Gastroesophageal sphincter (tissue), 4 donors: ENCODE measurements at places on chromosomes 6 and 20.

DNA sequence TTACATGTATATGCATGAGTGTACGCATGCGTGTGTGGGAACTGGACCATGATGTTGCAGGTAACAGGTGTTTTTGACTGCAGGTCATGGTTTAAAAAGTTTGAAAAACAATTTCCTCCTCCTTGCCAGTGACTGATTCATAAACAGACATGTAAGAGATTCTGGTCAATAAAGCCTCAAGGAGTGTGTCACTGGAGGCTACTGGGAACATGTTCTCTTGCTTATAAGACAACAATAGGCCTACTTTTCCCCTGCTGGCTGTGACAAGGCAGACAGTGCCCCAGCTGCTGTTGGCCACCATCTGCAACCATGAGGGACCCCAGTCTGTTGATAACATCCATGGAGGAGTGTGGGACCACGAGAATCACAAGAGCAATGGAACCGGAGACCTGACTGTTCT, 12.7 kb downstream of the LEMD2 start:
- peaks cover 15% of the 10 kb centered on the region for H3K4me1 ChIP-seq
- no peak overlapping the region for H3K27ac ChIP-seq
- no peak for ATAC-seq
- no peak overlapping the region for H3K4me3 ChIP-seq
- H3K36me3 ChIP-seq = peaks cover 5% of the 10 kb centered on the region
- H3K27me3 ChIP-seq = no peaks in the 10 kb centered on the region

GRCh38 chr6:159267165-159267564, 98.0 kb downstream of the FNDC1 start:
- no peak for ATAC-seq
- no peaks in the 10 kb centered on the region for H3K36me3 ChIP-seq
- no peaks in the 10 kb centered on the region for H3K4me1 ChIP-seq
- H3K4me3 ChIP-seq = no peak overlapping the region

DNA sequence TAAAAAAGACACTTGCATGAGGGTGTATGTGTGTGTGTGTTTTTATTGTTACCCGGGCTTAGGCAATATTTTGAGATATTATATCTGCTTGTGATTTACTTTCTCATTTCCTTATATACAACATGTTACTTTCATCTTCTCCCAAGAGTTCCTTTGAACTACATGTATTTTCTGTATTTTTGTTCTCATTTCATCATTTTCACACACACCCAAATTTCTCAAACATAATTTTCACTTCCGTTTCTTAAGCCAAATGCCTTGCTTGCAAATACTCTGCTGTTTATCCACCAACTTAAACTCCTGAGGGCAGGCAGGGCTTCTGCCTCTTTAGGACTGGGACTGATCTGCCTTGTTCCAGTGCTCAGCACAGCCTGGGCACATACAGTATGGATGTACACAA, 69.3 kb upstream of the FYN start:
- no peak for ATAC-seq
- H3K27me3 ChIP-seq = no peaks in the 10 kb centered on the region
- H3K27ac ChIP-seq = no peak overlapping the region
- no peaks in the 10 kb centered on the region for H3K4me1 ChIP-seq

DNA sequence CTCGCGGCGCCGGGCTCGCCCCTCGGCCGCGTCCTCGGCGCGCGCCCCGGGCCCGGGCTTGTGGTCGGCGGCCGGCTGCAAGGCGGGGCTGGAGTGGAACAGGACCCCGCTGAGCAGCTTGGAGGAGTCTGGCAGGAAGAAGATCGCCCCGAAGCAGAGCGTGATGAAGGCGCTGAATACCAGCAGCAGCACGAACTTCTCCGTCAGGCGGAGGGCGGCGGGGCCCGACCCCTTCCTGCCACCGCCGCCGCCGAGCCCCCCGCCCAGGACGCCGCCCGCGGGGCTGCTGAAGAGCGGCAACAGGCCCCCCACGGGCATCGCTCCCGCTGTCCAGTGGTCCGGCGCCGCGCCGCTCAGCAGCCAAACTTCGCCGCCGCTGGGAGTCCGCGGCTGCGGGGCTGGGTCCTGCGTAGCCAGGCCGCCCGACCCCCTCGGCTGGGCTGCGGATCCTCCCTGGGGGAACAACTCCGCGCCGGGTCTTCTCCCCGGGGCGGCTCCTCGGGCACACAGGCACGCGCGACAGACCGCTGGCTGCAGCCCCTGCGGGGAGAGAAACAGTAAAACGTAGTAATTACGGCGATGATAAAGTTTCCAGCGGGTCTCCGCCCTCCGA, 707 bp downstream of the MAN1A1 start:
- H3K36me3 ChIP-seq = no peaks in the 10 kb centered on the region
- no peaks in the 10 kb centered on the region for H3K27me3 ChIP-seq
- no peaks in the 10 kb centered on the region for H3K4me1 ChIP-seq
- peak; percentile 3 for ATAC-seq
- H3K27ac ChIP-seq = peak overlapping the region; percentile 97
- peak overlapping the region; percentile 81 for H3K4me3 ChIP-seq

GRCh38 chr6:131013495-131013894, 49.5 kb downstream of the EPB41L2 start:
- no peak overlapping the region for H3K4me3 ChIP-seq
- H3K36me3 ChIP-seq = no peaks in the 10 kb centered on the region
- no peak for ATAC-seq
- peaks cover 49% of the 10 kb centered on the region for H3K4me1 ChIP-seq
- peak overlapping the region; percentile 50 for H3K27ac ChIP-seq

DNA sequence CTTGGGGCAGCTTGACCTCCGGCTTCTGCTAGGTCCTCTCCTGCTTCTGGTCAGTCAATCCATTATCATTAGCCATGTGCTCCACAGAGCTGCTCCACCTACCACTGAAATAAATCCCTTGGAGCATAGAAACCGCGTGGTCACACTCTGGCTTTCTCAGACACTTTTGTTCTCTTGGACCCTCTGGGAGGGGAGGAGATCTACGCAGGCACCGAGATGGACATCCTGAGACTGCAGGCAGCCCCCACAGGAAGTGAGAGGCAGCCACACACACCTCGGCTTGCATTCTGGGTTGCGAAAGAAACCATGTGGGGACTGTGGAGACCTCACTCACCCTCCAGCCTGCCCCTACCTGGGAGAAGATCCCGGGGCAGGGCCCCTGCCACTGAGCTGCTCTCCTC, 79.5 kb downstream of the FYN start:
- no peaks in the 10 kb centered on the region for H3K27me3 ChIP-seq
- H3K27ac ChIP-seq = no peak overlapping the region
- H3K36me3 ChIP-seq = no peaks in the 10 kb centered on the region
- peaks cover 7% of the 10 kb centered on the region for H3K4me1 ChIP-seq

- no peaks in the 10 kb centered on the region for H3K4me1 ChIP-seq
- H3K36me3 ChIP-seq = no peaks in the 10 kb centered on the region
- no peak overlapping the region for H3K27ac ChIP-seq
- no peak for ATAC-seq
- H3K4me3 ChIP-seq = no peak overlapping the region
Observed at GRCh38 chr20:5886788-5887187, 63.5 kb downstream of the TRMT6 start.

- H3K27me3 ChIP-seq = peaks cover 64% of the 10 kb centered on the region
- no peaks in the 10 kb centered on the region for H3K4me1 ChIP-seq
- no peaks in the 10 kb centered on the region for H3K36me3 ChIP-seq
Observed at GRCh38 chr6:27720607-27721580, 191.3 kb downstream of the OR2B2 start.

DNA sequence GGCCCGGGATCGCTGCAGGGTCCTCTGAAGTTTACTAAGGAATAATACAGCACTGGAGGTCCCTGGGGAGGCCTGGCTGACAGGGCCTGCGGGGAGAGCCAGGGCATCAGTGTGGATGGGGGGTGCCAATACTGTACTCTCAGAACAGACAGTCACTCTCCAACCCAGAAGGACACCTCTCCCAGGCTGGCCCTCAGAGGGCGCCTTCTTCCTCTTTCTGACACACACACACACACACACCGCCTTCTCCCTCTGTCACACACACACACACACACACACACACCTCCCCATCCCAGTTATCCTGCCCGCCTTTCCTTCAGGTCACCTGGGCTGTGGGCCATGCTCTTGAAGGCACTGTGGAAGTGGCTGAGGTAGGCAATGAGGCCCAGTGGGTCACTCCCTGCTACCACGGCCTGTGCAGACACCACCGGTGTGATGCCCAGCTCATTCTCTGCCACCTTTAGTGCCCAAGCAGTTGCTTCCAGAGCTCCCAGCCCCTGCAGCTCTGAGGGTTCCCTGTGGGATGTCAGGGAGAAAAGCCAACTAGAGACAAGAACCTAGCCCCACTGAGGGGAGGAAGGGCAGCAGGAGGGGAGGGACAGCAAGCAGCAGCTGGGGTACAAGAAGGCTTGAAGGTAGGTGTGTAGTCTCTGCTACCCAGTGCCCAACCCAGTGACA, 7.5 kb downstream of the SMPD2 start:
- no peaks in the 10 kb centered on the region for H3K36me3 ChIP-seq
- no peaks in the 10 kb centered on the region for H3K4me1 ChIP-seq
- H3K27ac ChIP-seq = no peak overlapping the region

- H3K36me3 ChIP-seq = no peaks in the 10 kb centered on the region
- H3K27ac ChIP-seq = no peak overlapping the region
- peaks cover 93% of the 10 kb centered on the region for H3K27me3 ChIP-seq
- no peak for ATAC-seq
- no peak overlapping the region for H3K4me3 ChIP-seq
- peaks cover 8% of the 10 kb centered on the region for H3K4me1 ChIP-seq
Observed at GRCh38 chr6:100447081-100447899, 17.4 kb downstream of the SIM1 start.

GRCh38 chr20:5716953-5717352, 33.2 kb upstream of the SHLD1 start:
- no peak for ATAC-seq
- no peak overlapping the region for H3K4me3 ChIP-seq
- no peak overlapping the region for H3K27ac ChIP-seq
- H3K4me1 ChIP-seq = peaks cover 20% of the 10 kb centered on the region

DNA sequence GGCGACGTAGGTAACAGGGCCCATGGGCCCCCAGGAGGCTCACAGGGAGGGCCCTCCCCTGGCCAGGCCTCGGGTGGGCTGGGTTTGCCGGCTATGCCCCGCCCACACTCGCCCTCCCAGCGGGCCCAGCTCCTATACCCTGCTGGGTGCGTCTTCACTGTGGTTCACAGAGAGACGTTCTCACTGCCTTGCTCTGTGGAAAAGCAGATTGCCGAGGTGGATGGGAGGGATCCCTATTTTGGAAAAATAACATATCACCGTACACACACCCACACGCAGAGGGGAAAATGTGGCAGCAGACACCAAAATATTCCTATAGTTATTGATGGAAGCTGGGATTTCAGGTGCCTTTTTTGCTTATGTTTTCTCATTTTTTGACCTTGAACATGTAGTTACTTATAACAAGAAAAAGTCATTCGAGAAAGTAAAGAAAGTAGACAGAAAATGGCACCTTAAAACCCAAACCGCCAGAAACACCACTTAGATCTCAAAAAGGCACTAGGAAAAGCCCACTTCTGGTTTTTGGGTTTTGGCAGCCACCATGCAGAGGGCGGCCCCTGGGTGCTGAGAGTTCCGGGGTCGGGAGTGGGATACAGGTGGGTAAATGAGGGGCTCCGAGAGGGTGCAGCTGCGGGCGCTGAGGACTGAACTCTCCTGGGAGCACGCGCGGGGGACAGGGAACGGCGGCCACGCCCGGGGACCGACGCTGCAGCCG, 49.4 kb downstream of the TMEM242 start:
- no peaks in the 10 kb centered on the region for H3K4me1 ChIP-seq
- no peaks in the 10 kb centered on the region for H3K36me3 ChIP-seq
- H3K27ac ChIP-seq = peak overlapping the region; percentile 88
- ATAC-seq = no peak

DNA sequence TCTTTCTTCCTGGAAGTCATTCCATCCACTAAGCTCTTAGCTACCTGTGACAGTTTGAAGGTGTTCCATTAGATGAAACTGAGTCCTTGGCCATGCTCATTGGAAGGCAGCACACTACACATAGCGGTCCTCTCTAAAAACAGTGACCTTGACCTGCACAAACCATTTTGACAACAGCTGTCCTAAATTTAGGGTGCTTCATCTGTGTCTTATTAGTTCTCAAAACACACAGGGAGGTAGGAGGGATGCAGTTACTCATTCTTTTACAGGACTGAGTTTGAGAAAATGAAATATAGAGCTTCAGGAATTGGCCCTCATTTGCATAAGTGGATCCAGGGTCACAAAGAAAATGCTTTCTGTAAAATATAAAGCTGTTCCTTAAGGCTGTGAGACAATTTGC, 20.4 kb upstream of the MAP3K4 start:
- H3K27me3 ChIP-seq = no peaks in the 10 kb centered on the region
- no peak overlapping the region for H3K4me3 ChIP-seq
- no peaks in the 10 kb centered on the region for H3K36me3 ChIP-seq
- no peak for ATAC-seq
- peaks cover 13% of the 10 kb centered on the region for H3K4me1 ChIP-seq
- H3K27ac ChIP-seq = no peak overlapping the region

DNA sequence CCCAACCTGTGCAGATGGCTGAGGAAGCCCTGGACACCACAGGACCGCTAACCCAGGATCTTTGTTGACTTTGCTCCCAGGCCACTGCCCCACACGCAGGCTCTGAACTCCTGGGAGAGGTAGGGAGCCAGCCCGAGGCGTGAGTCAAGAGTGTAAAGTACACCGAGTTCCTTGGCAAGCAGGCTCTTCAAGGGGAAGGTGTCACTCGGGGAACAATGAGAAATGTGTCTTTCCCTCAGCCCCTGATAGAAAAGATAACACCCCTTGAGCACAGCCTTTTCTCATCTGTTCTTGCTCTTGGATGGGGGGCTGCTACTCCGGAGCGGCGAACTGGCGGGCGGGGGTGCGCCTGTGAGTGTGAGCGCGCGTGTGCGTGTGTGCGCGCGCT, 472 bp upstream of the EDN3 start:
- no peak for ATAC-seq
- H3K27ac ChIP-seq = peak overlapping the region; percentile 47
- H3K27me3 ChIP-seq = peaks cover 90% of the 10 kb centered on the region
- H3K36me3 ChIP-seq = no peaks in the 10 kb centered on the region
- no peak overlapping the region for H3K4me3 ChIP-seq
- peaks cover 7% of the 10 kb centered on the region for H3K4me1 ChIP-seq

GRCh38 chr6:113833537-113833936, 23.6 kb upstream of the MARCKS start:
- H3K4me1 ChIP-seq = no peaks in the 10 kb centered on the region
- ATAC-seq = no peak
- no peak overlapping the region for H3K4me3 ChIP-seq
- H3K36me3 ChIP-seq = no peaks in the 10 kb centered on the region

GRCh38 chr6:34243901-34244884, 4.6 kb downstream of the SMIM29 start:
- ATAC-seq = peak; percentile 62
- no peak overlapping the region for H3K4me3 ChIP-seq
- H3K4me1 ChIP-seq = peaks cover 3% of the 10 kb centered on the region
- H3K27ac ChIP-seq = no peak overlapping the region

GRCh38 chr6:6224933-6225486, 95.5 kb downstream of the F13A1 start:
- no peak for ATAC-seq
- no peaks in the 10 kb centered on the region for H3K36me3 ChIP-seq
- no peak overlapping the region for H3K27ac ChIP-seq
- H3K27me3 ChIP-seq = no peaks in the 10 kb centered on the region
